ENCODE measurements at places on chromosomes 3 and 15.

- ATAC-seq = no peak
Measured at GRCh38 chr3:72890166-72890925, 2.5 kb downstream of the GXYLT2 start.

- no peak for ATAC-seq
Measured at GRCh38 chr15:42732095-42732827, 4.7 kb downstream of the CDAN1 start.

DNA sequence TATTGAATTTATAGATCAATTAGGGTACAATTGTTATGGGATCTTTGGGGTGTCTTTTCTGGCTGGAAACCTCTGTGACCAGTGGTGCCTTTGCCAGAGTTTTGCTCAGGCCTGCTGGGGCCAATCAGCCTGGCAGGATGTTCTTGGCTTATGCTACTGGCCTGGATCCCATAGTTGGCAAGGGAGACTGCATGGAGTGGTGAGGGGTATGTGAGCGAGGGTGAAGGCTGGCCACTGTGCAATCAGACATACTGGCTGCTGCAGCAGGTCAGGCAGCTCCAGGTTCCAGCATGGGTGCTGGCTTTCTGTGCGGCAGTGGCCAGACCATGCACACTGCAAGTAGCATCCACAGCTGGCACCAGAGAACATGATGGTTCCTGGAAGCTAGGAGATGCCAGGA lies 1053.2 kb upstream of the GBE1 start:
- no peak for ATAC-seq

DNA sequence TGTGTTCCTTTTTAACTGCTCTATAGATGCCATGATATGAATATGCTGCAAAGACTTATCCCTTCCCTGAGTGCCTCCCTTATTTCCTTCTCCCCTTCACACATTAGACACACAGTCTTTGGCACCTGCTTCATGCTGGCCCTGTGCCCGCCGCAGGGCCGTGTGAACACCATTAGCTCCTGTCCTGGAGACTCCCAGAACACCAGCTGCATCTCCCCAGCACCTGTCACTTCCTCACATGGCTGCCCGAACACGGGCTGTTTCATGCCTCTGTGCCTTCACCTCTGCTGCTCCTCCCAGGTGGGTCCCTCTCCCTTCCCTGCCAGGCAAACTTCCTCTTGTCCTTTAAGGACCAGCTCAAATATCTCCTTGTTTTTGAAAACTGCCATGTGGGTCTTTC lies 40.5 kb upstream of the SEC13 start:
- no peak for ATAC-seq

GRCh38 chr3:152496286-152496685 lies 227.6 kb downstream of the MBNL1 start:
- no peak for ATAC-seq

GRCh38 chr3:43203022-43203421 lies 83.3 kb upstream of the SNRK start:
- no peak for ATAC-seq

Data from activated CD4-positive, CD25-positive, alpha-beta regulatory T cell treated with anti-CD3 and anti-CD28 coated beads, Interleukin-2, amount 50 U/mL, for 24 hours (primary cell).